ENCODE measurements at places on chromosomes 16 and 17.
A peak's percentile ranks its signal among the peaks of the same experiment; 100 is the strongest.

DNA sequence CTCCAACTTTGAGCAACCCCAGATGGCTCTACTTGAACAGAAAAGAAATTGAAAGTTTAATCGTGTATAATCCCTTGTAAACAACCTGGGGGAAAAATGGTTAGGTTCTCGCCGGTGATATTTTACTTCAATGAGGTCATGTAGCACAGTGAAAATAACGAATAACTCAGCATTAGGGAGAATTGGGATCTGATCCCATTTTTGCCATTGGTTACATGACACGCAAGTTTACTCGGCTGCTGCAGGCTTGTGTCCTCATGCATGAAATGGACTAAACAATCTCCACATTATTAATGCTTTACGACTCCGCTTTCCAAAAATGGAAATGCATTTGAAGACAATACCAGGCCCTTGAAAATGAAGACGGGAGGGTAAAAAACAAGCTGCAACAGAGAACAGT, 45.5 kb upstream of the LRRC37A3 start:
- DNase-seq = no peak

- no peak for DNase-seq
Observed at GRCh38 chr17:69669441-69670178, 255.1 kb downstream of the MAP2K6 start.

DNA sequence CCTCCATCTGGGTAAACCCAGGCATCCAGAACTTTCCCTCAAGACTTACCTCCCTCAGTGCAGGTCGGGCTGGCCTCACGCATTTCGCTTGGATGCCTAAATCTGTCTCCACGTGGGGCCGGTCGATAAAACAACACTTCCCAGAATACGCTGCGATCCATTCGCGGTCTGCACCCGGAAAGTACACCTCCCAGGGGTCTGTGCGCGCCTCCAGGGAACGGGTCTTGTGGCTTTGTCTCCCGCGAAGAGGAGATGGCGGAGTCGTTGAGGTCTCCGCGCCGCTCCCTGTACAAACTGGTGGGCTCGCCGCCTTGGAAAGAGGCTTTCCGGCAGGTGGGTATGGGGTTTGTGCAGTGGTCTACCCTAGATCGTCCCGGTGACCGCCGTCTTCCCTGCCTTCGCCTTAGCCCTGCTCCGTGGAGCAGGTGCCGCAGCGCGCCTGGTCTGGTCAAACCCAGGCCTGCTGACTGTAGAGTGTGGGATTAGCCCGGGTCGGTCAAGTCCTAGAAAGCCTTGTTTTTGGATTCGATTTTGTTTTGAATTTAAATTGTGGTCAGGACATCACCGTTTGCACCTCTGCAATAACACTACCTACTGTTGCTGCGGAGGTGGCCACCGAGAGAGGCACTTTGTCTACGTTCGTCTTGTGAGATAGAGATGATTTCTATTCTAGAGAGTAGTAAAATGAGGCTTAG, at the start of gene RPAIN:
RPAIN (plus strand) TSS at position 224 of the 695 bp plus-strand sequence; CDS start at position 253, 29 bp downstream.
- peak; percentile 85 for DNase-seq

DNA sequence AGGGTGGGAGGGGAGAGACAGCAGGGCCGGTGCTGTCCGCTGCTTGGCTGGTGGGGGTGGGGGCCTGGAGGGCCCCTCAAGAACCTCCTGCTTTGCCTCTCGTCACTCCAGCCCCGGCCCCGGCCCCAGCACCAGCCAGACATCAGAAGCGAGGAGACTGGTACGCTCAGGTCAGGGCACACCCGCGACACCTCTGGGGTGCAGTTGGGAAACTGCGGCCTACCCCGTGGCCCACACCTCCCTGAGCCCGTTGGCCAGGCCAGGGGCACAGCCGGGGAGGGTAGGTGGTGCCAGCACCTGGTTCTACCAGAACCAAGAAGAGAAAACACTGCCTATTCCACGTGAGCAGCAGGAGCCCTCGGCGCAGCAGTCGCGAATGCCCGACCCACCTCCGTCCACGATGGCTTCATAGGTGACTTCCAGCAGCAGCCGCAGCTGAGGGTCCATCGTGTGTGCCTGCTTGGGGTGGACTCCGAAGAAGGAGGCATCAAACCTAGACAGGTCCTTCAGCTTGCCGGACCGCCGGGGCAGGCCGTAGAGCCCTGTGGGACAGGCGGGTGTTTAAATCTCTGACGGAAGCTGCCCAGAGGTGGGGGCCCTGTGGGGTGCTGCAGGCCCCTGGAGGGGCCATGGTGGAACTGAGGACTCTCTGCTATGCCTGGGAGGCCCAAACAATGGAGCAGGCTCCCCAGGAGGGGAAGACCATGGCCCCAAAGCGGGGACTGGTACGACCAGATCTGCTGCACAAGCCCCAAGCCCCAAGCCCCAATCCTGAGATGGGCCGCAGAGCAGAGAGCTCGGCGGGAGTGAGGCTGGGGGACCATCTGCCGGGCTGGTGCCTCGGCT, 2.9 kb downstream of the FASN start:
- no peak for DNase-seq

DNA sequence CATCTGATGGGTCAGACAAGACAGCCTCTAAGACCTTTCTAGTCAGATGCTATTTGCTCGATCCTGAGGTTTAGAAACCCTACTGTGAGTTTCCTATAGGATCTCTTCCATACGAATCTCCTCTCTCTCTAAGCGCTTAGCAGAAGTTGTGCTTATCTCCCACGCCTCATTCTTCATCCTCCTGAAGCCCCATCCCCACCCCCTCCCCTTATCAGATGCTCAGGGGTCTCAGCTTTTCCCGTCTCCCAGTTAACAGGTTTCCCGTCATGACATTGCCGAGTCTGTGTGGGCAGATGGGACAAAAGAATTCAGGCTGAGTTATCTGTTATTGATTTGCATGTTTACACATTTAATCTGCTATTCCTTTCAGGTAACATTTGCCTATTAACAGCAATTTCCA, 99.0 kb upstream of the PIRT start:
- no peak for DNase-seq

- no peak for DNase-seq
Observed at GRCh38 chr16:53898993-53899392, 195.0 kb downstream of the FTO start.

DNA sequence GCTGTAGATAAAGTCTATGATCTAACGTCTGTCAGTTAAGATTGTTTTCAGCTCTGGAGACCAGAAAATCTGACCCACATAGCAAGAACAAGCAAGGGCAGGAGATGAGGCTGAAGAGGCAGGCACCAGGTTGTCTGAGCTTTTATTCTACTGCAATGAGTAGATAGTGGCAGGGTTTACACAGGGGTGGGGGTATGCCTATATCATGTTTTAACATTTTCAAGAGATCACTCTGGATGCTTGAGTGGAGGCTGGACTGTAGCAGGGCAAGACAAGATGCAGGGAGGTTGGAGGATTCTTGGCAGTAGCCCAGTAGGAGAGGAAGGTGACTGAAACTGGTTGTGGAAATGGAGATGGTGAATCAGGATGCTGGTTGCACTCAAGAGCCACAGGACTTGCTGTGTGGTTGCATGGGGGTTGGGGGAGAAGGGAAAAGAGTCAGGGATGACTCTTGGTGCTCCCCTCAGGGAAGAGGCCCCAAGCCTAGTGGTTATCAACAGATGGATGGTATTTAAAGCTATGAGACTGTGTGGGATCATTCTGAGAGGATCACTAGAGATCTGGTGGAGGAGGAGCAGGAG, 143.1 kb upstream of the KCNJ18 start:
- DNase-seq = no peak

GRCh38 chr16:63684149-63685101, 1437.4 kb downstream of the CDH11 start:
- no peak for DNase-seq

- peak; percentile 42 for DNase-seq
Observed at GRCh38 chr16:78437352-78437968, 338.0 kb downstream of the WWOX start.

GRCh38 chr17:15946611-15947120, 1.7 kb downstream of the ADORA2B start:
- DNase-seq = no peak

GRCh38 chr17:10309003-10309974, 63.5 kb downstream of the MYH13 start:
- DNase-seq = no peak

- no peak for DNase-seq
Observed at GRCh38 chr17:81523402-81524038, 4.7 kb upstream of the FSCN2 start.

GRCh38 chr16:23729503-23730424, 16.7 kb upstream of the ERN2 start:
- DNase-seq = no peak

- no peak for DNase-seq
Observed at GRCh38 chr17:79621151-79621943, 10.5 kb upstream of the RBFOX3 start.

DNA sequence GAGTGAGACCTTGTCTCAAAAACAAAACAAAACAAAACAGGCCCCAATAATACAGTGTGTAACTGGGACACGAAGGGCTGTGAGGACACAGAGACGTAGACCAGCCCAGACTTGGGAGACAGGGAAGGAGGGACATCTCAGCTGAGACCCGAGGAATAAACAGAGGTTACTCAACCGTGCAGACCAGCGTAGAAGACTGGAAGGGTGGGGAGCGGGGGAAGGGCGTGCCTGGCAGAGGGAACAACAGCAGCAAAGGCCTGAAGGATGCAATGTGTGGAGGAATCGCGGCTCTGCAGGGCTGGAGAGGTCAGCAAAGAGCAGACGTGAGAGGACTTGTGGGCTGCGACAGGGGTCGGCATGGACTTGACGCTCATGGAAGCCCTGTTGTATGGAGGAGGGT, 11.6 kb upstream of the CES4A start:
- DNase-seq = no peak

DNA sequence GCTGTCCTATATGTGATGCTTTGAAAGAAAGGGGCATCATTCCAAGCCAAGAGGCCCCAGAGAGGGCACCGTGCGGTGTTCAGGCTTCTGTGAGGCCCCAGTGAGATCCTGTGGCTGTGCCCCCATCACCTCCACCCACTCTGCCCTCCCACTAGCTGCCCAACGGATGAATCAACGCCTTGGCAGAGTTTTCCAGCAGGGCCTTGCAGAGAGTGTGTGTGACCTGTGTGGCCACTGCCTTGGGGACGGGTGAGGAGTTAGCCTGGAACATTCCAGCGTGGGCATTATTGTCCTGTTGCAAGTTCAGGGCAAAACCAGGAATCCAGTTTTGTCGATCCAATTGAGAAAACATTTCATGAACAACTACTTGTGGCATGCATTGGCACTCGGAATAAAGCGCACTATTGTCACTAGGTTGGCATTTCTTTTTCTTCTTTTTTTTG, 53.7 kb downstream of the SF3B3 start:
- no peak for DNase-seq

DNA sequence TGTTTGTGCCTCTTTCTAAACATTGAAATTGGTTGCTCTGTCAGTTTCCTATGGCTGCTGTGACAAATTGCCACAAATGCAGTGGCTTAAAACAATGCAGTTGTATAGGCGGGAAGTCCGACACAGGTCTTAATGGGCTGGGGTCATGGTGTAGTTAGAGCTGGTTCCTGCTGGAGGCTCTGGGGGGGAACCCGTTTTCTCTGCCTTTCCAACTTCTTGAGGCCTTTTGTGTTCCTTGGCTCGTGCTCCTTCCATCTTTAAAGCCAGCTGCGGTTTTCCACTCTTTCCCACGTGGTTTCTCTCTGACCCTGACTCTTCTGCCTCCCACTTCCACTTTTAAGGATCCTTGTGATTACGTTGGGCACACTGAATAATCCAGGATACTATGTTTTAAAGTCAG, 12.5 kb downstream of the EPN2 start:
- no peak for DNase-seq

- no peak for DNase-seq
Observed at GRCh38 chr17:7912927-7913524, 3.1 kb downstream of the RNF227 start.

DNA sequence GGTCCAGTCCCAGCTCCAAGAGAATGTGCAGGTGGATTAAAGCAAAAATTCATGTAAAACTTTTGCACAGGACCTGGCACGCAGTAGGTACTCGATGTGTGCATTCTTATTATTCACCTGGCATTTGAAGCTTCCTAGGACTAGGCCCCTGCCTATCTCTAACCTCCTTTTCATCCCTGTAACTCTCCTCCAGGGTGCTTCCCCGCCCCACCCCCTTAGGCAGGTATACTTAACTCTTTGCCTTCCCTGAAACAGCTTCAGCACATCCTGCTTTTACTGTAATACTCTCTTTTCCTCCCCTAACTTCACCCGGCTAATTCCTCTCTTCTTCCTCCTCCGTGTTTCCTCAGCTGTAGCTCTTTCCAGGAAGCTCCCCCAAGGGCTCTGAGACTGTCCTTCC, 54.8 kb downstream of the CDK5R1 start:
- DNase-seq = no peak

GRCh38 chr17:29629839-29630238, 7.1 kb upstream of the CORO6 start:
- DNase-seq = no peak

DNA sequence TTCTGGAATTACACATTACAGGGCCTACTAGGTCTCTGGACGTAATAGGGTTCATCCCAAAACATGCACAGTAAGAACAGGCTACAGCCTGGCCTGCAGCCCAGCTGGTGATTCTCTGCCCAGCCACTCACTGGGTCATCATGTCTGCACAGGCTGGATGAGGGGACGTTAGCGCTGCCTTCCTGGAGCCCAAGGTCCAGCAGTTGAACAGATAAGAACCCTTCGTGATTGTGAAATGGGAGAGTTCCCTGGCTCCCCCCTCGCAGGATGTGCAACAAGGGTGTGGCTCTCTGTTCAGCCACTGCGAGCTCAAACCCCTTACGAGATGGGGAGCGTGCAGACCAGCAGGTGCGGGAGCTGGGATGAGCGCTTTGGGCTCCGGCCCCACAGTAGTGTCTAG, 200.0 kb upstream of the CDH5 start:
- DNase-seq = no peak

GRCh38 chr16:56360117-56361008, 65.0 kb downstream of the AMFR start:
- peak; percentile 6 for DNase-seq

- DNase-seq = no peak
Observed at GRCh38 chr17:77502626-77503292, 362.0 kb downstream of the SEC14L1 start.

DNA sequence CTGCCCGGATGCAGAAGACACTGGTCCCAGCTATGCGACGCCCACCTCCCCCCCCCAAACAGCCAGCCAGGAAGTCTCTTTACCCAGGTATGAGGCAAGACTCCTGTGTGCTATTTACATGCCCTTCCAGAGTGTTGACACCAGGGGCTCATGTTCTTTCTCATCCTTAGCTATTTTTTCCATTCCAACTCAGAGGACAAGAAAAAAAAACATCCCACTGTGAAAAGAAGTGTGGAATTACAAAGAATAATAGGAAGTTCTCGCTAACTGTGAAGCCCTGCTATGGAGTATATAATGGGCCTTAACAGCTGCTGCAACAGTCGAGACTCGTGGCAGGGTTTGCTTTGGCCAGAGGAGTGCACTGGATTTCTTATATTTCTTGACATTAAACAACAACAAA, 584.9 kb downstream of the CDH13 start:
- DNase-seq = no peak

- no peak for DNase-seq
Observed at GRCh38 chr17:27600471-27600870, 30.5 kb upstream of the LGALS9 start.

- DNase-seq = no peak
Observed at GRCh38 chr17:64982139-64982915, 63.0 kb upstream of the LRRC37A3 start.

GRCh38 chr16:85755929-85756768, 5.3 kb upstream of the C16orf74 start:
- DNase-seq = no peak

GRCh38 chr17:66301864-66302741, at the start of gene PRKCA:
Gene PRKCA (plus strand): TSS chr17:66302613.
- DNase-seq = peak; percentile 90

Data from CD4-positive, alpha-beta T cell (primary cell).